NCI-H1048 (cell line): ENCODE measurements at places on chromosomes 11 and 22.

- no peak for DNase-seq
Observed at GRCh38 chr22:30861688-30862552, 106.7 kb downstream of the MORC2 start.

DNA sequence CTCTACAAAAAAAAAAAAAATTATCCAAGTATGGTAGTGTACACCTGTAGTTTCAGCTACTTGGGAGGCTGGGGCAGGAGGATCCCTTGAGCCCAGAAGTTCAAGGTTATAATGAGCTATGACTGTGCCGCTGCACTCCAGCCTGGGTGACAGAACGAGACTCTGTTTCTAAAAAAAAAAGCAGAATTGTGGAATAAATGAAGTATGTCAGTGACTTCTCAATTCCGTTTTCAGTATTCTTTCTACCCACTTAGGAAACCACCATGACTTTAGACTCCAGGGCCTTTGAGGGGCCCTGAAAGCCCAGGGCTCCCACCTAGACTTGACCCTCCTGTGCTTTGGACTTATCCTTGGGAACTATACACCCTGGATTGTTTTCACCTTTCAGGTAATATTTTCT is 6.5 kb upstream of the NUP160 start:
- DNase-seq = no peak

- no peak for DNase-seq
Observed at GRCh38 chr11:117743121-117743815, 53.7 kb downstream of the DSCAML1 start.

- no peak for DNase-seq
Observed at GRCh38 chr22:24108073-24108472, 73.2 kb upstream of the SUSD2 start.

- no peak for DNase-seq
Observed at GRCh38 chr22:26558248-26558895, 31.6 kb downstream of the TPST2 start.

DNA sequence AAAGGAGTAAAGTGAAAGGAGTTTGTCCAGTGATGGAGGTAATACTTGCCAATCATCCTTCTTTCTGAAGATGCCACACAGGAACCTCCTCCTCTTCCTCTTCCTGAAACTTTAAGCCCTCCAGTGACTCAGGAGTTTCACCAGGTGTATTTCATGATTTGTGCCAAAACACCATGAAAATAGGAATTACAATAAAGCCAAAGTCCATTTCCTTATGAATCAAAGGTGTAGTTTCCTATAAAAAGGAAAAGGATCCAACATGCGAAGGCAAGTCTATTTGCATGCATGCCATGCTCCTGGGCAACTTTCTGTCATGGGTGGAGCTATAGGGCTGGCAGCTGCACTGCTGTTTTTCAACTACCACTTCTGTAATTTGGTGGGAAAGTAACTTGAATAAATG is 9.8 kb upstream of the POU2AF1 start:
- no peak for DNase-seq

GRCh38 chr11:84497981-84498411 is 1129.1 kb downstream of the DLG2 start:
- DNase-seq = no peak

GRCh38 chr22:37065180-37065579 is 13.6 kb downstream of the KCTD17 start:
- no peak for DNase-seq

GRCh38 chr22:45879552-45879949 is 97.4 kb downstream of the WNT7B start:
- no peak for DNase-seq

DNA sequence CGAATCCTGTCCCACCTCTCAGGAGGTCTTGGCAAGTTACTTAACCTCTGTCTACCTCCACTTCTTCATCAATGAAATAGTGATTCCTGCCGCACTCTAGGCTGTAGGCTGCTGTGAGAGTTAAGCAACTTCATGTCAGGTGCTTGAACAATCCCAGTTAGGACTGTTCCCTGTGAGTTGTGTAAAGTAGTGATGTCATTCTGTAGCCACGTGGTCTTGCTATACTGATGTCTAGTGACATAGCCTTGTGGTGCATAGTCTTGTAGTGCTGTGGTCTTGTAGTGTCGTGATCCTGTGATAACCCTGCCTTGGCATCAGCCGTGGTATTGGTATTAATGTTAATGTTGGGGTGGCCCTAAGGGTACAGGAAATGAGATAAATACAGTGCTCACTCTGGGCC is 30.3 kb upstream of the PRR5 start:
- no peak for DNase-seq

- no peak for DNase-seq
Observed at GRCh38 chr22:47928631-47929030, 1166.2 kb downstream of the TBC1D22A start.

DNA sequence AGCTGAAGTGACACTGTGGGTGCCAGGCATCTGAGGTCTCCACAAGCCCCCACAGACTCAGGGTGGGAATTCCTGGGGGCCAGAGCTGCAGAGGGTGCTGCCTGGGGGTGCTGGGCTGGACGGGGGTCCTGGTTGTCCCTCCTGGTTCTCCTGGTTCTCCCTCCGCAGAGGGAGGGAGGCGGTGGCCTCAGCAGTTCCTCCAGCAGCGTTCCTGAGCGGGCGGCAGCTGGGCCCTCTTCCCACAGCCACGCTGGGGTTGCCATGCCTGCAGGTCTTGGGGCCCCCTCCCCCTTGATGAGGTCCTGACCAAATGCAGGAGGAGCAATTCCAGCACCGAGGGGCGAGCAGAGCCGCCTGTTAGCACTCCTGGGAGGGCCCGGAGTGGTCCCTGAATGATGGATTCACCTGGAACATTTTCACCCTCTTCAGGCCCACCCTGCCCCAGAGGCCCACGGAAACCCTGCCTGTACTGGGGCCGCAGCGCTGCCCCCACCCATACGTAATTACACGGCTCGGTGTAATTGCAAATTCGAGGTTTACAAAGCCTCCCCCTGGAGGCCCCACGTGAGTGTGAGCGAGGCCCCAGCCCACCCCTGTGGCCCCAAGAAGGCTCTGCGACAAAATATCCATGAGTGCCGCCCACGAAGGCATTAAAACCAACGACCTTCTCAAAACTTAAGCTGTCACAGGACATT is 635 bp downstream of the C11orf21 start:
- no peak for DNase-seq

DNA sequence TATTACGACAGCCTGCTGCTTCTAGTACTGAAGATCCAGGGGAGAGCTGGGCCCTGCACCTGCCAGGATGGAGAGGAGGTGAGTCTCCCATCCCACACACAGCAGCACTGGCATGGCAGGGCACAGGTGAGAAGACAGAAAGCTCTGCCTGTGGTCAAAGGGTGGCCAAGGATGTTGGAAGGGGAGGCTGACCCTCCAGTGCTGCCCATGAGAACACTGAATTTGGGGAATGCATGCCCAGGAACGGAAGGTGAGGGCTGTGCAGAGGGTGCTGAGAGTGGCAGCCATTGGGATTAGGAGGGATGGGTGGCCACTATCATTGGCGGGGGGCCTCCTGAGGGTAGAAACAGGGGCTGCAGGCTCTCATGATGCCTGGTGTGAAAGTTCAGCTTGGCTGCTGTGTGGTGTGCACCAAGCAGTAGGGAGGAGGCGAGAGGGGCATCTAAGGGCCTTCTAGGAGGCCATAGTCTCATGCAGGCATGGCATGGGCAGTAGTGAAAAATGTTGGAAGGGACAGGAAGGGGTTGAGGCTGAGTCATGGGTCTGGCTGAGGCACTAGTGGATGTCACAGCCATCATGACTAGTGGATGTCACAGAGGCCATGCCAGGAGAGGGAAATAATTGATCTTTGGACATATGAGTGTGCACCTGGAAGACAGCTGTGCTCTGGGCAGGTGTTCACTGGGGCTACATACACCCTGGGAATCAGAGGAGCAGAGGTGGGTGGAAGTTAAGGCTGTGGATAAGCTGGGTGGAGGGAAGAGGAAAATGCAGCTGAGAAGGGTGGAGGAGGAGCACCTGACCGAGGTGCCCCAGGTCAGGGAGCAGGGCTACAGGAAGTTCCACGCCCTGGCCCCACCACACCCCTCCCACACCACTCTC is 2.5 kb upstream of the LRRC74B start:
- no peak for DNase-seq

GRCh38 chr11:113440816-113441215 is 34.4 kb downstream of the DRD2 start:
- DNase-seq = no peak
